ENCODE measurements at places on chromosomes 5 and 9.

DNA sequence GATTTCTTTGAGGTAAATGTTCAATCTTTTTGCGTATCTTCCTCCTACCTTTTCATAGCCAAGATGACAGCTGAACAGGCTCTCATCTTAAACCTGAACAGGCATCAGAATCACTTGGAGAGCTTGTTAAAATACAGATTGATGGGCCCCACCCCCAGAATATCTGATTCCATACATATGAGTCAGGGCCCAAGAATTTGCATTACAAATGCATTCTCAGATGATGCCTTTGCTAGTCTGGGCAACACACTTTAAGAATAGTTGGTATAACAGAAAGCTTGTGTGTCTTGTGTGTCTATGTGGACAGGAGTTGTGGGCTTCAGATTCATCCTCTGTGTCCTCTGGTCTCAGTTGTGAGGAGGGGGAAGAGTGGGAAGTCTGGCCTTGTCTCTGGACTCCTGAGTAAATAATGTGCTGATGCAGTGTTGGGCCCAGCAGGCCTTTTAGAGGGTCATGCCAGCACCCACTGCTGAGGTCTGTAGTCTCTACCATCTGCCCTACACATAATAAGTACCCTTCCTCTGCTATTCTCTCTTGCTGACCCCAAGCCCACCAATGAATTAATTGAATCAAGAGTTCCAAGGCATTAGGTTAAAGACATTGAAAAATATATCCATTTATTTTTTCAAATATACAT lies 43.1 kb downstream of the PTCD2 start:
- DNase-seq: no peak

- no peak for DNase-seq
These were observed 715.2 kb upstream of the DMAC1 start for GRCh38 chr9:8514760-8515159.

GRCh38 chr5:113059232-113060040 lies 82.8 kb downstream of the DCP2 start:
- DNase-seq: no peak

- no peak for DNase-seq
These were observed 6.4 kb upstream of the PLPP1 start for GRCh38 chr5:55541056-55541635.

DNA sequence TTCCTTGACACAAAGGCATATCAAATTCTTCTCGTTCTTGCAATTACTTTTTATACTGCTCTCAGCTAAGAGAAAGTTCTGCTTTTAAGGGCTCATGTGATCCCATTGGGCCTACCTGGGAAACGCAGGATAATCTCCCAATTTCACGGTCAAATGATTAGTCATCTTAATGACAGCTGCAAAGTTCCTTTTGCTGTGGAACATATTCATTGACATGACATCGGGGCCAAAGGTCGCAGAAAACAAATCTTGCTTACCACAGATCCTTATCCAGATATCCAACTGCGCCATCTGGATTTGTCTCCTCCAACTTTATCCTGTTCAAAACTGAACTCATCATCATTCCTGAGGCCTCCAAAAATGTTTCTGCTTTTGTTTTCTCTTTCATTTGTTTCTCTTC lies 1085.6 kb upstream of the WWC1 start:
- no peak for DNase-seq

DNA sequence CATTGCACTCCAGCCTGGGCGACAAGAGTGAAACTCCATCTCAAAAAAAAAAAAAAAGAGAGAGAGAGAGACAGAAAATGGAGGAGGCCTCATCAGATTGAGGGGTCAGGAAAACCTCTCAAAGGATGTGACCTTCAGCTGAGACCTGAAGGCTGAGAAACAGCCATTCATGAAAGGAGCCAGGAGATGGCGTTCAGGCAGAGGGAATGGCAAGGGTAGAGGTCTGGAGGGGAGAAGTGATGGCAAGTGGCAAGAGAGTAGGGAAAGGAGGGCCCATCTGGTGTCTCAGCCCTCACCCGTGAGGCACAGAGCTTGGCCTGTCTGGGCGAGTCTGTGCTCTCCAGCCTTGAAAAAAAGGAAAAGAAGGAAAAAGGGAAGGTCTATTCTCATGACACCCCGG lies 17.0 kb downstream of the CAMK2A start:
- no peak for DNase-seq

DNA sequence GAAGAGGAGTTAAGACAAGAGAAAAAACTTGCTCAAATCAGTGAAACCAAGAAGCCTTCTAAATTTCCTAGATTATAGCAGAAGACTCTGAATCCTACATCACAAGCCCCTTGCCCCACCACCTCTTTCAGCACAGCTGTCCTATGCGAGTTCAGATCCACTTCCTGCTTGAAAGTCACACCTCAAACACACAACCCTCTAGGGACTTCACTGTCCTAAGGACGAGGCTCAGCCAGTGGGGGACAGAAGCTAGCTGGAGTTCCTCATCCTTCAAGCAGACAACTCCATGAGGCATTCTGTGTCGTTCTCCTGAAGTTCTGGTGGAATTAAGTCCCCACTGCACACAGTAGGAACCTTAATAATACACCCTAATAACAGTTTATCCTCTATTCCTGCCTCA lies 44.3 kb downstream of the NRG2 start:
- no peak for DNase-seq

GRCh38 chr5:154274828-154275185 lies 84.3 kb downstream of the GALNT10 start:
- no peak for DNase-seq

- no peak for DNase-seq
These were observed 37.3 kb downstream of the CAPSL start for GRCh38 chr5:35900972-35901695.

DNA sequence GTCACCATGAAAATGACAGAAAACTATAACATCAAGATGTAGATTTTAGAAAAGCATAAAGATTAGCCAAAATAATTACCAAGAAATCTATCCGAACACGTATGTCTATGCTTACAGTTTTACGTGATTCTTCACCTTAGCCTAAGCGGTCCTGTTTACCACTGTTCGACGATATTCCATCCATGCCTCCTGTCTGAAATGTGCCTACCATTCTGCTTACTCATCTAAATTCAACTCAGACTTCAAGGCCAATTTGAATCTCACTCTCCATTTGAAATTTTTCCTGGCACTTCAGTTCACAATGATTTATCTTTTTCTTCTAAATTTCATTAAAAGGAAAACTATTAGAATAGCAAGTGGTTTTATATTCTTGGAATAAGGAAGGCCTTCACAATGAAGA lies 15.4 kb downstream of the ZDHHC21 start:
- no peak for DNase-seq

- DNase-seq: peak; percentile 80
These were observed 12.7 kb downstream of the STK10 start for GRCh38 chr5:172175263-172175719.

GRCh38 chr9:17622749-17623148 lies 43.9 kb downstream of the SH3GL2 start:
- no peak for DNase-seq

GRCh38 chr5:34715711-34716110 lies 59.6 kb downstream of the RAI14 start:
- no peak for DNase-seq

GRCh38 chr9:21993893-21994555 lies at the start of gene CDKN2A:
Gene CDKN2A, minus strand, starts transcription at chr9:21994392.
- DNase-seq: no peak

DNA sequence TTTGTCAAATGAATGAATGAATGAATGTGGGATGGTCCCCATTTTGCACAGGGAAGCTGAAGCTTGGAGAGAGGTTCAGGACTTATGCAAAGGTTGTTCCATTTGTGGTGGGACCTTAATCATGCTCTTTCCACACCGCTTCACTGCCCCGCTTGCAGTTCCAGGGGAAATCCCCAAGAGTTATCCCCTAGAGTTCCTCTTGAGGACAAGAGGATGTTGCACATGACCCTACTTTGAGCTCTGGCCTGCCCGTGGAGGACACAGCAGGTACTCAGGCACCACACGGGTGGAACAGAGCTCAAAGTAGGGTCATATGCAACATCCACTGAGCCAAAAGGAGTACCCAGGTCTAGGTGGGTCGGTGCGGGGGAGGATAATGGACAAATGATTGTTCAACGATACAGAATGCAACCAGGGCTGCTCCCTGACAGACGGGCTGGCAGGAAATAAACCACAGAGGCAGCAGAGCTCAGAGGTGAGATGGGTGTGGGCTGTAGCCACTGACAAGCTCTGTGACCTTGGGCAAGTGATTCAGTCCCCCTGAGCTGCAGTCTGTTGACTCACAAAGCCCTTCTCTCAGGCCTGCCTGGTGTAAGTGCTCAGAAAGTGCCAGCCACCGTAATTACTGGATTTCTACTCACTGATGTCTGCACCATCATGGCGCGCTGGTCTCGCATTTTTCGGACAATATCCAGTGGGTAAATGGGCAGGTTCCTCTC lies 60.3 kb upstream of the EPB41L4B start:
- no peak for DNase-seq

DNA sequence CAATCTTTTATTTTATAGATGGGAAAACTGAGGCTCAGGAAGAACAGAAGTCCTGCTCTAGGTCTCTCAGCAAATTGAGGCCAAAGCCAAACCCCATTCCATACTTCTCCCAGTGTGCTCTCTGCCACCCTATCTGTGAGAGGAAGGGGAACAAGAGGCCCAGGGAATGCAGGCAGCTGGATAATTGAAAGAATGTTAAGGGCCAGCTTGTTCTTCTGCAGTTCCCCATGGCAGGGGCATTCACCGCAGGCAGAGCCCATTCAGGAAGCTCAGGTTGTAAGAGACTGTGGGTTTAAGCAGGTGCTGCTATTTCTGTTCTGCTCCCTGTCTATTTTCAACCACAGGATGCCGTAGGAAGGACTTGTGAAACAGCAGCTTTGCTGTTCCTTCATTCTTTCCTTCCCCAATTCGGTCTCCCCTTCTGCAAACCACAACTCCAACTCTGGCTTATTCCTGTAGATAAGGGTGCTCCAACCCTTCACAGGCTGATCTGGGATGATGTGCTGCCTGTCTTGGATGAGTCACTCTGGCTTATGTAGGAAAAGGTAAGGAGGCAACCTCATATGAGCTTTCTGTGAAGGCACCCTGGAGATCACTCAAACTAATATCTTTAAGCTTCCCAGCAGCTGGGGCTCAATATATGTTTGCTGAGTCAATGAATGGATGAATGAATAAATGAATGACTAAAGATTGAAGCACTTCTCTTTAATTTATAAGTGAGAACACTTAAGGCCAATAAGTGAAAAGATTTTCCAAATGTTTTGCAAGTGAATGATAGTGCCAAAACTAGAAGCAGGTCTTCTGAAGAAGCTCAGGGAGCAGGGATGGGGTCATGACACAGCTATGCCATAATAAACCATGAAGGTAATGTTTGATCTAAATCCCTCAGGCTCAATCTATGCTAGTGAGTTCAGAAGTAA lies 377.6 kb downstream of the BRINP1 start:
- DNase-seq: no peak

DNA sequence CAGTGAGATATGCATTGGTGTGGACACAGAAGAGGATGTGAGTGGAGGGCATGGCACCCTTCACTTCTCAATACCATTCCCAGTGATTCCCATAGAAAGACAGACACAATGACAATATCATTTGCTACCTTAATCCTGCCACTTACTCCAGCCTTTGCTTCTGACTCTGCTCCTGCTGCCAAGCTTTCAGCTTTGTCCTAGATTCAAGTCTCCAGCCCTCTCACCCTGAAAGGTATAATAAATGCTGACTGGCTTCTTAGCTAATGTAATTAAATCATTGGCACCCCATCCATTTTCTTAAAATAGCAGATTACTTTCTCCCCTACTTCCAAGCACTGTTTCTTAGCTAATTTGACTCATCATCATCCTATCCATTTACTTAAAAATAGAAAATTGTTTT lies 41.1 kb upstream of the CDC42SE2 start:
- no peak for DNase-seq

DNA sequence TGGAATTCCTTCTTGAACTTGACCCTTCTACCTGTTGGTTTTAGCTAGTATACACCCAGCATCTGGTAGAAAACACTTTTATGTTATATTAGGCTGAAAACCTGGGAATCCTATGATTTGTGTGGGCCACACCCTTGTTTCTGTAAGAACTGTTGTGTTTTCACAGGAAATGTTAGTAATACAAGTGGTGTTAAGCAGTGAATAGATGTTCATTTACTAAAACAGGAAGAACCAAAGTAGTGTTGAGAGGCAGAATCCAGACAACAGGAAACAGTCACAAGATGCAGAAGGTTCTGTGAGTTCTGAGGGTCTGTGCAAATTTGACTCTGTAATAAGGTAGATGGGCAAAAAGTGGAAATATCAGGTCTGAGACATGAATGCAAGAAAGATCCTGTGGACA lies 73.0 kb upstream of the RAI14 start:
- no peak for DNase-seq

GRCh38 chr9:112439825-112440224 lies 46.8 kb upstream of the KIAA1958 start:
- DNase-seq: no peak

GRCh38 chr5:57850109-57850508 lies 367.5 kb upstream of the ACTBL2 start:
- DNase-seq: no peak

DNA sequence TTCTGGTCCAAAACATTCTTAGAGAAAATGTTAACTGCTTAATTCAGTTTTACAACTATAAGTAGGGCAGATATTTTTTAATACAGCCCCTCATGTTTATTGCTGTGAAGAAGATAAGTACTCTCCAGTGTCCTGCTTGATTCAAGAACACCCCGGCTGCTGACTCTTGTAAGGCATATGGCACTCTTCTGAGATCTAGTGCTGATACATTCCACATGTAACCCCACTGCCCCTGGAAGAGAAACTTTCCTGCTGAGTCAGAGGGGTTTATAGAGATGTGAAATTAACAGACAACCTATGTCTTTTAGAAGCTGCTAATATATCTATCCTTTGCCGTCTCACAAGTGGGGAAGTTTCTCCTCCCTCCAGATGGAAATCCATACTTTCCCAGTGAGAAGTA lies 1.0 kb upstream of the MINAR2 start:
- no peak for DNase-seq

DNA sequence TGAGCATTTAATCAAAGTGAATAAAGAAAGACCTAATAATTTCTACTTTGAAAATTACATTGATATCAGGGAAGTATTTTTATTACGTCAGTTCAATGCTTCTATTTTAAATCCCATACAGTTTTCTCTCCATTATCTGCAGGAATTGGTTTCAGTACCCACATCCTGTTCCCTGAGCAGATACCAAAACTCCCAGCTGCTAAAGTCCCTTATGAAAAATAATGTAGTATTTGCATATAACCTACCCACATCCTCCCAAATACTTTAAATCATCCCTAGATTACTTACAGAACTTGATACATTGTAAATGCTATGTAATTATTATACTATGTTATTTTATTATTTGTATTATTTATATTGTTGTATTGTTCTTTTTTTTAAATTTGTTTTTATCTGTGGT lies 125.4 kb upstream of the MINAR2 start:
- no peak for DNase-seq

DNA sequence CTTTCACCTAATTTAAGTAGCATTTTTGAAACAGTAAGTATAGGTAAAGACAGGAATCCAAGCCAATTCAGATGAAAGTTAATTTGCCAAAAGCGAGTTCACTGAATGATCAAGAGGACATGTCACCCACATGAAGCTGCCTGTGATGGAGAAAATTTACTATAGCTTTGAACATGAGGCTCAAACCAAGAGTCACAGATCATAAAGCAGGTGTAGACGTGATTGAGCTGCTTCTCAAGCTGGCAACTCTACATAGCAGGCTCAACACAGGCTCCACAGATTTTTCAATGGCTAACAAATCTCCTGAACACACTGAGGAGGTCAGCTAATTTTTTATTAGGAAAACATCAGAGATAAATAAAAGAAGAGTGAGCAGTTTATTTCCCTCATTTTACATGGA lies 173.7 kb downstream of the FAM114A2 start:
- no peak for DNase-seq

All from activated T-cell treated with anti-CD3 and anti-CD28 coated beads for 1 hour (primary cell).